ENCODE measurements at places on chromosomes 11 and 22. TPM values are rescaled to one million over a fixed set of nuclear protein-coding genes. Genes with fewer than 3 reads are reported as not detected.
A peak's percentile ranks its signal among the peaks of the same experiment; 100 is the strongest.

P2RX6 gene
- total RNA-seq, result 10.0 TPM

AGBL2 gene
- total RNA-seq, result not detected

APOL5 gene
- not detected for total RNA-seq

DNA sequence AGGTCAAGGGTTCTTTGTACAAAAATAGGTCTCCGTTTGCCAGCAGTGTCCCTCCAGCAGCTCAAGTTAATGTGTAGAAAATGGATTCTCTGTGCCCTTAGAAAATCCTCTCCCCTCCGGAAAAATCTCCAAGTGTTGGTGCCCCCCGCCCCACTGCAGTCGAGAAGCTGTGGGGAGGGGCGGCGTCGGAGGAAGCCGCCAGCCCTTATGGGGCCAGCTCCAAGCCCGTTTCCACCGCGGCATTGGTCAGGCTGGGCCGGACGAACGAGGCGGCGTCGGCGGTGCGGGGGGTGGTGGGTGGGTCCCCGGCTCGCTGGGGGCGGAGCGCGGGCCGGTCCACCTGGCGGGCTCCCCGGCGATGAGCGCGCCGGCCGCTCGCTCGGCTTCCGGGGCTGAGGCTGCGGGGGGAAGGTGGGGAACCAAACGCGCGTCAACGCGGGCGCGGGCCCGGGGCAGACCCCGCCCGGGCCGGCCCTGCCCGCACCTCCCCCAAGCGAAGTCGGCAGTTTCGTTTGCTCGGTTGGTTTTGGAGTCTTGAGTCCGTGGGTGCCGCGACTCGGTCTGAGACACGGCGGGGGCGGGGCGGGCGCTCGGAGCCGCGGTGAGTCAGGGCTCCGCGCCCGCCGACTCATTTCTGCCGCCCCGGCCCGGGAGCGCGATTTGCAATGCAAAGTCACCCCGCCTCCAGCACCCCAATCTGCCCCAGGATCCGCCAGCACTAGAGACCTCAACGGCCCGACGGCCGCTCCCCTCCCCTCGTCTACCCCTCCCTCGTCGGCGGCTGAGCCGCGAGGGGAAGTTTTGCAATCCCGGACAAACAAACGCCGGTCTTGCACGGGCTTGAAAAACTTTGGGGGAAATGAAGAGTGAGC is 1.4 kb downstream of the ASCL2 start:
- DNase-seq, result peak; percentile 49

GRCh38 chr11:100888836-100889235 is 201.7 kb downstream of the ARHGAP42 start:
- no peak for DNase-seq

Measured in MG63 (cell line).